ENCODE measurements at places on chromosomes 5 and 9. TPM values are rescaled to one million over a fixed set of nuclear protein-coding genes. Genes with fewer than 3 reads are reported as not detected.
A peak's percentile ranks its signal among the peaks of the same experiment; 100 is the strongest.

C9 gene
- 1.5 TPM for polyA plus RNA-seq

PCAT7 gene
- polyA plus RNA-seq = 1.5 TPM

DNA sequence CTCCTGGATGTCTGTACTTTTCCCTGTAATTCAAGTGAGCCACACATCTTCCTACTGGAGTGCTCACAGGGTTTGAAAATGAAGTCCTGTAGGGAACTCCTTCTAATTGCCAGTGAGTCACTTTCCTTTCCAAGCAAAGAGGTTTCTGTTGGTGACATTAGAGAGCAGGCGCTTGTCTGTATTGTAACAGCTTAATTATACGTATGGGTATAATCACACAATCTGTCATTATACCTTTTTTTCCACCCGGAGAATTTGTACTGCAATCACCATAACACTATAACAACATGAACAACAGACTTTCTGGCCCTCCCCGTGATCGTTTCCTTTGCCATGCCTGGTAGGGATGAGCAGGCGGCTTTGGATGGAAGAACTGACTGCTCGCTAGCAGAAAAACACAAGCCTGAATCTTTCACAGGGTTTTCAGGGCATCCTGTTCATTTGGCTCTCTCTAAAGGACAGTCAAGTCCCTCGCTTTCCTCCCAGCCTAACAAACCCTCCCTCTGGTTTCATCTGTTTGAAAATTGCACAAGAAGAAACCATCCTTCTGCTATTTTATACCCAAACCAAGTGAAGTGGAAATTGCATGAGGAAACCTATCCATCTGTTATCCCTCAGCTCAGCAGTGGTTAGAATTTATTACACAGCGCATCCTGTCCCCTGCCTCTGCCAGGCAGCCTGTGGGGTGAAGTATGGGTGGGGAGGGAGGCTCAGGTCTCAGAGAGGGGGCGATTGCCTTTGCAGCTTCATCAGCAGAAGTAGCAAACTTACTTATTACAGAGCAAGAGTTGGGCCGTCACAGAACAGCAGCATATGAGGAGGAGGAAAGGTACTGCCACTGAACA, 307.0 kb upstream of the TLE4 start:
- H3K27ac ChIP-seq = no peak overlapping the region
- no peaks in the 10 kb centered on the region for H3K4me1 ChIP-seq
- no peaks in the 10 kb centered on the region for H3K36me3 ChIP-seq
- no peak overlapping the region for H3K4me3 ChIP-seq
- peak; percentile 59 for DNase-seq

DNA sequence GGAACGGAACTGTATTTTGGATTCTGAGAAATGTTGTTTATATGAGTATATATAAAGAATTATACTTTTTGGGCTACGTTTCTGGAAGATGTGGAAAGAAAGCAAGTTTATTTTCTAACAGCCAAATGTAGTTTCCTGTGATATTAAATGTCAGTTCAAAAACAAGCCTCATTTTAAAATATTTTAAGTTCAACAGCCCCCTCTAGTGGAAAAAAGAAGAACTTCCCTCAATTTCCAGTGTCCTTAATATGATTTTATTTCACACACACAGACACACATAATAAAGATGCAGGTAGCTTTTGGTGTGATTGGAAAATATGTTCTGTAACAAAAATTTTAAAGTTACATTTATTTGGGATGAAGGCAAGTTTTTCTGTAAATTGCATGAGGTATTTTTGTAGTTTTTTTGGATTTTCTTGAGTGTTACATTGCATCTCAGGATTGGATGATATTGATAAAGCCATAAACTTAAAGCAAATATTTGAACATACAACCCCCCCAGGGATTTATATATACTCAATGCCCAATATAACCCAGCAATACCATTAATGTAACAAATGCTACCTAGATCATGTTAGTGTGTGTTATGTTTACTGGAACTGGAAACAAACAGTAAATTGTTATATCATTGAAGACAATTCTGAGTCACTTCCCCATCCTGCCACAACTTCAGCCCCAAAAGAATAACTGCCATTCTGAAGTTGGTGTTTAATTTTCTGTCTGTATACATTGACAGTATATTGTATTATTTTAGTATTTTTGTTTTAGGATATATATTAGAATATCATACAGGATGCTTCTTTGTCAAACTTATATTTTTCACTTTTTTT, 54.0 kb downstream of the CCDC171 start:
- H3K4me1 ChIP-seq = no peaks in the 10 kb centered on the region
- H3K27me3 ChIP-seq = no peaks in the 10 kb centered on the region
- no peaks in the 10 kb centered on the region for H3K36me3 ChIP-seq
- no peak overlapping the region for H3K4me3 ChIP-seq

DNA sequence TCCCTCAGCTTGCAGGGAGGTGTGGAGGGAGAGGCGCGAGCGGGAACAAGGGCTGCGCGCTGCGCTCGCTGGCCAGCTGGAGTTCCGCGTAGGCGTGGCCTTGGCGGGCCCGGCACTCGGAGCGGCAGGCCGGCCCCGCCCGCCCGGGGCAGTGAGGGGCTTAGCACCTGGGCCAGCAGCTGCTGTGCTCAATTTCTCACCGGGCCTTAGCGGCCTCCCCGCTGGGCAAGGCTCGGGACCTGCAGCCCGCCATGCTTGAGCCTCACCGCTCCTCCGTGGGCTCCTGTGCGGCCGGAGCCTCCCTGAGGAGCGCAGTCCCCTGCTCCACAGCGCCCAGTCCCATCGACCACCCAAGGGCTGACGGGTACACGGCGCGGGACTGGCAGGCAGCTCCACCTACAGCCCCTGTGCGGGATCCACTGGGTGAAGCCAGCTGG, 1516.4 kb downstream of the EFNA5 start:
- no peaks in the 10 kb centered on the region for H3K4me1 ChIP-seq
- H3K27me3 ChIP-seq = no peaks in the 10 kb centered on the region
- no peak overlapping the region for H3K4me3 ChIP-seq
- DNase-seq = no peak

- no peaks in the 10 kb centered on the region for H3K27me3 ChIP-seq
- no peak for DNase-seq
- H3K4me3 ChIP-seq = no peak overlapping the region
- no peaks in the 10 kb centered on the region for H3K4me1 ChIP-seq
- no peak overlapping the region for H3K27ac ChIP-seq
These were observed 54.1 kb downstream of the OSMR start for GRCh38 chr5:38899936-38900335.

- H3K27me3 ChIP-seq = no peaks in the 10 kb centered on the region
- H3K36me3 ChIP-seq = no peaks in the 10 kb centered on the region
- no peak overlapping the region for H3K27ac ChIP-seq
- DNase-seq = no peak
These were observed 75.4 kb downstream of the PRR16 start for GRCh38 chr5:120539471-120539870.

- H3K27ac ChIP-seq = no peak overlapping the region
- no peaks in the 10 kb centered on the region for H3K27me3 ChIP-seq
- H3K4me3 ChIP-seq = no peak overlapping the region
- no peaks in the 10 kb centered on the region for H3K36me3 ChIP-seq
- no peak for DNase-seq
- no peaks in the 10 kb centered on the region for H3K4me1 ChIP-seq
These were observed 66.4 kb upstream of the PIK3R1 start for GRCh38 chr5:68149189-68149588.

- H3K27ac ChIP-seq = no peak overlapping the region
- peaks cover 2% of the 10 kb centered on the region for H3K36me3 ChIP-seq
- no peaks in the 10 kb centered on the region for H3K4me1 ChIP-seq
These were observed 97.8 kb downstream of the ERMP1 start for GRCh38 chr9:5735072-5735471.

DNA sequence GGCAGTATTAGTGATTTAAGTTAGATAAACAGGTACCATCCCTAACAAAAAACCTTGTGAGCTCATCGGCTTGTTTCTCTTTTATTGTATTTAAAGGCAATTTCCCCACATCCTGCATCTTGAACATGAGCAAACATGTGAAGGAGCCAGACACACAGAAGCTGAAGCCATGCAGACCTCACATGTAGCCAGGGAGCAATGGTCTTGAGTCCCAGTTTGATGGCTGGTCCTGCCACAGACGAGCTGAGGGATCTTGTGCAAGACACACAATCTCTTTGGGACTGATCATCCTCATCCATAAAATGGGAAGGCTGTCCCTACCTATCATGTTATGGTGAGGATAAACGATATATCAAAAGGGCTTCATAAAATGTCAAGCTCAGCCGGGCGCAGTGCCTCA, 29.6 kb upstream of the XPA start:
- no peaks in the 10 kb centered on the region for H3K36me3 ChIP-seq
- no peak overlapping the region for H3K4me3 ChIP-seq
- H3K27ac ChIP-seq = no peak overlapping the region
- no peaks in the 10 kb centered on the region for H3K4me1 ChIP-seq
- DNase-seq = no peak

DNA sequence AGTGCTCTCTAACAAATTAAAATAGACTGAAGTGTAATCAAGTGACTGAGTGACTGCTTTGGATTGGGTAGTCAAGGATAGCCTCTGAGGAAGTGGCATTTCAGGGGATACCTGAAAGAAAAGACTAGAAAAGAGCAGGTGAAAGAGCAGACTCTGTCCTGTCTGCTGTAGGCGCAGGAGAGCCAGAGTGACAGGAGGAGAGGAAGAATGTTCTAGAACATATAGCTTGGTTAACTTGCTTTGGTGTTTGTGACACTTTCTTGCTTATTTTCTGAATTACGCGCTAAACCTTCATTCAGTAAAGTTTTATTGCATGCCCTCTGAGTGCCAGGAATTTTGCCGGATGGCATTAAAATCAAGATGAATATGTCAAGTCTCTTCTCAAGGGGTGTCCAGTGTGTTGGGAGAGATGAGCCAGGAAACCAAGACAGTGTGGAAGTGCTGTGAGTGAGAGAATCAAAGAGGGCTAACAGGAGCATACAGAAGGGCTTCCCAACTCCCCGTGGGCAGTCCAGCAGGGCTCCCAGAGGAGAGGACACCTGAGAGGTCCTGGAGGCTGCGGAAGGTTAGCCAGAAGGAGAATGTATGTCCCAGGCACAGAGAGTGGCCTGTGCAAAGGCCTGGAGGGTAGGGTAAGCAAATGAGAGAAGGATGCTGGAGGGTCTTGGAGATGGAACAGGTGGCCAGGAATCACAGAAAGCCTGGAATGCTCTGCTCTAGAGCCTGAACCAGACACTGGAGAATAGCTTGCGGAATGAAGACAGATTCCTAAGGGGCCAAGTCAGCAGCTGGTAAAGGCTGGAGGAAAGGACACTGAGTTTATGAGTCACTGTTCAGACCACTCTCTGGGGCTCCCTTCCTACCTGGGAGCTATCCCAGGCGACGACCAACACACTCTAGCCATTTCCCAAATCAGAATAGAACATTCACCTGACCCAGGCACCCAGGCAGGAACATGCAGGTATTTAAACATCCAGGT, 59.3 kb downstream of the SLC22A5 start:
- H3K36me3 ChIP-seq = no peaks in the 10 kb centered on the region
- H3K27me3 ChIP-seq = no peaks in the 10 kb centered on the region
- no peak for DNase-seq
- no peak overlapping the region for H3K4me3 ChIP-seq
- peaks cover 32% of the 10 kb centered on the region for H3K4me1 ChIP-seq
- peak overlapping the region; percentile 56 for H3K27ac ChIP-seq
